ENCODE measurements at places on chromosomes 12 and 14.

GRCh38 chr12:120628919-120629318, 11.5 kb upstream of the CABP1 start:
- DNase-seq: no peak

GRCh38 chr12:41514021-41514777, 326.1 kb downstream of the PDZRN4 start:
- DNase-seq: no peak

GRCh38 chr14:54481695-54482094, 7.1 kb downstream of the GMFB start:
- DNase-seq: no peak

- DNase-seq: no peak
Measured at GRCh38 chr12:31370531-31371255, 44.7 kb upstream of the SINHCAF start.

DNA sequence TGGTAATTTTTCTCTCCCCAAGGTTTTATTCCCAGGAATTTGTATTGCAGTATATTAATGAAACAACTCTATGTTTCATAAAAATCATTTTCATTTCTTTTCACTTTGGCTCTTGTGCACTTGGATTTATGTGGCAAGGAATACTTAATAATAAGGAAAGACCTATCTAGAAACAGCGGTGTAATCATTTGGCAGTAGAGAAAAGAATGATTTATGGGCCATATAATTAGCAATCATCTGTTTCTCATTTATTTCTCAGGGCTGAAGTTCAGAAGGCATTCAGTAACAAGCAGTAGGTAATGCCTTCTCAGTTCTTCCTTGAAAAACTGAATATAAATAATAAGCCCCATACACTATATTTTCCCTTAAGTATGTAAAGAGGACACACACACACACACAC, 172.6 kb downstream of the ANO4 start:
- DNase-seq: no peak

Measured in NCI-H2171 (cell line).